Right lung (tissue), 10 donors: ENCODE measurements at places on chromosomes 13 and 19. TPM values are rescaled to one million over a fixed set of nuclear protein-coding genes. Genes with fewer than 3 reads are reported as not detected.

ZFP82 gene
- 12.3 TPM for polyA plus RNA-seq

CLEC17A gene
- 0.28 TPM for polyA plus RNA-seq

MED29 gene
- 32.9 TPM for polyA plus RNA-seq

THAP8 gene
- 9.0 TPM for polyA plus RNA-seq

GNG7 gene
- 6.7 TPM for polyA plus RNA-seq

PSPC1 gene
- 83.3 TPM for polyA plus RNA-seq

PRSS57 gene
- 0.14 TPM for polyA plus RNA-seq

GDF15 gene
- 21.5 TPM for polyA plus RNA-seq

ZNF573 gene
- polyA plus RNA-seq: 8.5 TPM

DNA sequence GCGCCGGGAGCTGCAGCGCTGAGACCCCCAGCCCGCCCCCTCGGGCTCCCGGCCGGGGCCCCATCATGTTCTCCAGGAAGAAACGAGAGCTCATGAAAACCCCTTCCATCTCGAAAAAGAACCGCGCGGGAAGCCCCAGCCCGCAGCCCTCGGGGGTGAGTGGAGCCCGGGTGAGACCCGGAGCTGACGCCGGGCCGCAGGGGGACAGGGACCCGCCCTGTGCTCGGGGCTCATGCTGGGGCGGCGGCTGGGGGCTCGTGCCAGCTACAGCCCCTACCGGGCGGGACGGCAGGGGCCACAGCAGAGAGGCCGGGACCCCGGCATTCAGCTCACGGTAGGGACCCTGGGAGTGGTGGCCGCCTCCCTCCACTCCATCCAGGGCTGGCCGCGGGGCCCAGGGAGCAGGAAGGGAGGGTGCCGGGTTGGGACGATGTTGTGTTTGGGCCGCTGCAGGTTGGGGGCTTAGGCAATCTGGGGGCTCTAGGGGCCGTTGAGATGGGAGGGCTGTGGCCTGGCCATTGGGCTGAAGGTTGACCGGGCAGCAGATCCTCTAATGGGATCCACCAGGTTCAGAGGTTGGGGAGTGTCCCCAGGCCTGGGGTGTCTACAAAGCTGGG is 482 bp downstream of the ARHGAP45 start:
- DNase-seq: no peak

DNA sequence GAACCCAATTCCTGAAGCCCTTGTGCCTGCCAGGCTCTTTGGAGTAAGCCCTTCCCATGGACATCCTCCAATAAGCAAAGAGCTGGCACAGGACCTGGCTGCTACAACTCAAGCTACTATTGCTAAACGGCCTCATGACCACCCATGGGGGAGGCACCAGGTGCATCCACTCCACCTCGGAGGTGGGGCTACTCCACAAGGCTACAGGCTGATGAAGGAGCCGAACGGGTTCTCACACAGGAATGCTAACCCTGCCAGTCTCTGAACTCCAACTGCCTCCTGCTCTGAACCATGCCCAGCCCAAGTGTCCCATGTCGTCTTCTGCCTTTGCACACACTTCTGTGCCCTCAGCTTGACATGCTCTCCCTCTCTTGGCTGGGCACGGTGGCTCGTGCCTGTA is 10.0 kb downstream of the SYMPK start:
- DNase-seq: peak; percentile 34

DNA sequence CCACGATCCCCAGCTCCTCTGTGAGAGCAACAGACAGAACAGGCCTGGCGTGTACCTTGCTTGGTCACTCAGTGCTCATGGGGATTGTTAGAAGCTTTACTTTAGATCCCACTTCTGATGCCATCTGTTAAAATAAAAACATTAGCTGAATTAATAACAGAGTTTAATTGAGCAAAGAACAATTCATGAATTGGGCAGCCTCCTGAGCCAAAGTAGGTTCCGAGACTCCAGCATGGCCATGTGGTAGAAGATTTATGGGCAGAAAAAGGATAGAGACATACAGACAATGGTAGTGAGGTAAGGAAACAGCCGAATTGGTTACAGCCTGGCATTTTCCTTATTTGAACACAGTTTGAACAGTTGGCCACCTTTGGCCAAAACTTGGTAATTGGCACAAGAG is 223.9 kb upstream of the TRPC4 start:
- DNase-seq: no peak

- DNase-seq: no peak
Observed at GRCh38 chr13:70183041-70183440, 74.8 kb upstream of the KLHL1 start.

GRCh38 chr19:14497228-14497921 is 1.4 kb upstream of the GIPC1 start:
- DNase-seq: no peak

DNA sequence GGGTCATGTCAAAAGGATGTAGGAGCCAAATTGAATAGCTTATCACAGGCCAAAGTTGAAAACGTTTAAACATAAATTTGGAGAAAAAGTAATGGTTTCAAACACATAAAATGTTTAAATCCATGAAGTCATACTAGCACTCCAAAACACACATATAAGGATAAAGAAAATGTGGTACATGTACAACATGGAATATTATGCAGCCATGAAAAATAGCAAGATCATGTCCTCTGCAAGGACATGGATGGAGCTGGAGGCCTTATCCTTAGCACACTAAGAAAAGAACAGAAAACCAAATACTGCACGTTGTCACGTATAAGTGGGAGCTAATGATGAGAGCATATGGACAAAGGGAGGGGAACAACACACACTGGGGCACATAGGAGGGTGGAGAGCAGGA is 911.7 kb upstream of the PCDH20 start:
- no peak for DNase-seq

- DNase-seq: no peak
Observed at GRCh38 chr13:45393941-45394570, 24.1 kb downstream of the SLC25A30 start.

DNA sequence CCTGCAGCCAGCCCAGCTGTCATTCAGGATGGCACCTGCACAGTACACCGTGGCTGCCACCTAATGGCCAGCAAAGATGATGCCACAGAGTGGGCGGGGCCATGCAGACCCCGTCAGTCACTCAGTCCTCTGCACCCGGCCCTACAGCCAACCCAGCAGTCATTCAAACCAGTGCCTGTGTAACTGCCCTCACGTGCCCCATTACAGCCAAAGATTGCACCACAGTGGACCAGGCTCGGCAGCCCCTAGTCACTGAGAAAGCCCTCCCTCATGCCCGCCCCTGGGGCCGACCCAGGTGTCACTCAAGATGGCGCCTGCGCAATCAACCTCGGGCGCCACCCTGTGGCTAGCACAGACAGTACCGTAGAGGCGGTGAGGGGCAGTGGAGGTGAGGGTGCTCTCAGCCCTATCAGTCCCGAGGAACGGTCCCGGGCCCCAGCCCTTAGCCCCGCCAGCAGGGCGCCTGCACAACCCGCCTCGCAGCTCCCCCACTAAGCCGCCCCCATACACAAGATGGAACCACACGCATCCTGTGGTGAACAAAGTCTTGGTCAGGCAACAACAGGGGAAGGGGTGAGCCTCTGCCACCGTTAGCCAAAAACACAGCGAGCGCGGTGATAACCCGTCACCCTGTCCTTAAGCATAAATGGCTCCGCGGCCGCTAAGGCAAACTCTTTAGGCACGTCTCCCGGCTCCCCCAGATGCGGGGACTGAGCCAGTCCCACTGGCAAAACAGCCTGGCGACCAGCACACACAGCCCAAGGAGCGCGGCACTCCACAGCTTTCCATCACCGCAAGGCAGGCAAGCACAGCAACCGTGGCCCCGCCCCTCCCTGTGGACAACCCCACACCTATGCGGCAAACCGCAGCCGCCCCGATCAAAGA is 2.3 kb downstream of the PEG3 start:
- peak; percentile 64 for DNase-seq

DNA sequence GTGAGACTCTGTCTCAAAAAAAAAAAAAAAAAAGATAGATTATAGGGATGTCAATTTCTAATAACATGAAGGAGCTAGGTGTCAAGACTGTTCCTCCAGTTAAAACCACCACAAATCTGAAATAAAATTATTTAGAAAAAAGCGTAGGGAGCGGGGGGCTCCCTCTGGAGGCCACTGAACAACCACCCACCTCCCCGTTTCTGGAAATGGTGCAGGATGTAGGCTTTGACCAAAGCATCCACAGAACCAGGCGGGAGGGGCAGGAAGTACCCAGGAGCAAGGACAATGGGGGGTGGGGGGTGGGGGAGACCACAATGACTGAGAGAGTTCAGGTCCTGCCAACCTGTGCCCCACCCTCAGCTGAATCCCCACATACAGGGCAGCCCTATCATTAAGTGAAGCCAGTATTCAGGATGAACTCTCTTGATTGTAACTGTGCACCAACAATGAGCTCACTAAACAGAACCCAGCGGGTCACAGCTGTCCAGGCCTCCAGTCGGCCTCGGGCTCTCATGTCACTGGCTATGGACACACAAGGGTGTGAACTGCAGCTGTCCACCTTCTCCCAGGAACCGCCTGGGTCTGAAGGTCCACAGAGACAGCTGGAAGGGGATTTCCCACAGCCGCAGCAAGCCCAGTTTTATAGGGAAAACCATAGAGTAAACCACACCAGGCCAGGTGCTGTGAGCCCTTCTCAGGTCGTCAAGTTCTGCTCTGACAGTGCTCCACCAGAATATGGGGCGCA is 6.6 kb downstream of the ZSCAN18 start:
- no peak for DNase-seq

DNA sequence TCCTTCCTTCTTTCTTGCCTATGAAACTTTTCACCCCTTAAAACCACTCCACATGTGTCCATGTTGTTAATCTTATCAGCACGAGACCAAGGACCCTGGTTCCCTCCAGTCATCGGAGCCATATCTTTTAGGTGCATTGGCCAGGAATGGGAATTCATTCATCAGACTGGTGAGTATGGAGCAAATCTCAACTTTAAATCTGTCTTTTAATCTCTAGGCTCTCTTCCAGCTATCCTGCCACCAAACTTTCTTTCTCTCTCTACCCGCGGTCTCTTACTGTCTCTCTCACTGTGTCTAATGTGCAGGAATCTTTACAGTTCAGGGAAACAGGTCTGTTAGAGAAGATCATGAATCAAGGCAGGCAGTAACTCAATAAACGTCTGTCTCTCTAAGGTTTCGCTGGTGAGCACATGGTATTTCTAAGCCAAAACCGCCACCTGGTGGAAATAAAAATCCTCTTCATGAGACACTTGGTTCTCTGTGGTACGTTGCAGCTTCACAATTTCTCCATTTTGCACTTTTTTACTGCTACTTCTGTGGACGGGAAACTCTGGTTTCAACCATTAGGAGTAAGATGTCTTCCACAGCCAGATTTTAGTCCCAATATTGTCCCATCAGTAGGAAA is 16.1 kb downstream of the LGALS16 start:
- DNase-seq: no peak

GRCh38 chr13:27991881-27992280 is 3.4 kb upstream of the URAD start:
- no peak for DNase-seq

DNA sequence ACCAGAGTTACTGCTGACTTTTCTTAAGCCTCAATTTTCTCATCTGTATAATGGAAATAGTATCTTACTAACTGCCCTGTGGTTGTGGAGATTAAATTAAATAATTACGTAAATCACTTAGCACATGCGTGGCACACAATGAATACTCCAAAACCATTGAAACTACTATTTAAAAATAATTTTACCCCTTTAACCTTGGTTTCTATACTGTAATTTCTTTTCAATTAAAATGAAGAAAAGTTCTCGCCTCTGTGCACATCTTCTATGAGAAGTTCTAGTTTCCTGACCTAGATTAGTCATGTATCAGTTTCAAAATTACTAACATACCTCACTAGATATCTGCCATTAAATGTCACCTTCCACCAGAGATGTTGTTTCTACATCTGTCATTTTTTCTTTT is 5.7 kb downstream of the SLITRK1 start:
- DNase-seq: no peak

DNA sequence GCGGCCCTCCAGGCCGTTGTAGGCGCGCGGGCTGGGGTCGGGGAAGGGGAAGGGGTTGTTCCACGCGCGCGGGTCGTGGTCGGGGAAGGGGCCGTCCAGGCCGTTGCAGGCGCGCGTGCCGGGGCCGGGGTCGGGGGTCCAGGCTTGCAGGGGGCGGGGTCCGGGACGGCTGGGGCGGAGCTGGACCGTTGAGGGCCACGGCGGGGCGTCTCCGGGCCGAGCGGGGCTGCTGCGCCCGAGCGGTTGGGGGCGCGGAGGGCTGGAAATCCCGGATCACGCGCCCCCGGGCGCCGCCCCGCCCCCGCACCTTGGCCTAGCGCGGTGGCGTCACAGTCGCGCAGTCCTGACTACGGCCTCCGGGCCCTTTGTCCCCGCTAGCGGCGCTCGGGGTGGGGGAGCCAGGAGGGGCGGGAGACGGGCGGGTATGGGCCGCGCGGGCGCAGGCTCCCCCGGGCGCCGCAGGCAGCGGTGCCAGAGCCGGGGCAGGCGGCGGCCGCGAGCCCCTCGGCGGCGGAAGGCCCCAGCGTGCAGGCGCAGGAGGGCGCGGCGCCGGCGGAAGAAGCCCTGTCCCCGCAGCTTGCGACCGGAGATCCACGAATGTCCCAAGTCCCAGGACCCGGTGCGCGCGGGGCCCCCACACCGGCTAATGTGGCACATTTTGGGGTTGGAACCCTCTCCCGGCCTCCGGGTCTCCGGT is 665 bp downstream of the GPX4 start:
- DNase-seq: peak; percentile 77

DNA sequence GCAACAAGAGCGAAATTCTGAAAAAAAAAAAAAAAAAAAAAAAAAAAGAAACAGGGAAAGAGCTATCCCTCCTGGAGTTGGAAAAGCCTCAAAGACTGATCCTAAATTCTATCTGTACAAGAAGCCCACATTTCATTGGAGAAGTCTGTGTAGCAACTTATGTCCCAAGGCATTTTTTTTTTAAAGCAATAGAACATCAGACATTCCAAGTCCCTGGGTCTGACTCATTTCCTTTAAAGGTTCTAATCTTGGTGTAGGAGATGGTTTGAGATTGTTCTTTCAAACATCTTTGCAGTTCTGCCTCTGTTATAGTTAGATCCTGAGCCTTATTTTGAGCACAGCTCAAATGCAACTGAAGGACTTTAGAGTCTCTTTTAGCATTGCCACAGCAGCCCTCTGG is 706.5 kb upstream of the MIR17HG start:
- no peak for DNase-seq

DNA sequence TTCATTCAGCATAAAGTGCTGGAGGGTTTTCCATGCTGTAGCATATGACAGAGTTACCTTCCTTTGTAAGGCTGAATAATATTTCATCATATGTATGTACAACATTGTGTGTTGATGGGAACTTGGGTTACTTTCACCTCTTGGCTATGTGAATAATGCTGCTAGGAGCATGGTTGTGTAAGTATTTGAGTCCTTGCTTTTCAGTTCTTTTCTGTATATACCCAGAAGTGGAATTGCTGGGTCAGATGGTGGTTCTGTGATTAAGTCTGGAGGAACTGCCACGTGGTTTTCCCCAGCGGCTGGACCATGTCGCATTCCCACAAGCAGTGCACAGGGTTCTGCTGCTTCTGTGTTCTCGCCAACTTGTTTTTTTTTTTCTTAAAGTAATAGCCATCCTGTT is 101.2 kb upstream of the TEX29 start:
- DNase-seq: no peak

DNA sequence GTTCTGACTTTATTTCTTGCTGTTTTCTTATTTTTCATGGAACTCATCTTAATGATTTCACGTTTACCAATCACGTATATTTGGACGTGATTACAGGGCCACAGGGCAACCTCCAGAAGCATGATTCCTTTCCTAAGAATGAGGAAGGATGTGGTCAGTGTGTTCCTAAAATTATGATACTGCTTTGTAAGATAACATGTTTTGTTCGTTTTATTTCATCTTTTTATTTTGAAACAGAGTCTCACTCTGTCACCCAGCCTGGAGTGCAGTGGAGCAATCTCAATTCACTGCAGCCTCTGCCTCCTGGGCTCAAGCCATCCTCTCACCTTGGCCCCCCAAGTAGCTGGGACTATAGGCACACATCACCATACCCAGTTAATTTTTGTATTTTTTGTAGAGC is 24.8 kb upstream of the LAIR1 start:
- no peak for DNase-seq

GRCh38 chr19:45781214-45782161 is 802 bp downstream of the DMPK start:
- no peak for DNase-seq
